Glutamatergic neuron (in vitro differentiated cells): ENCODE measurements at places on chromosomes 1 and 21. TPM values are rescaled to one million over a fixed set of nuclear protein-coding genes. Genes with fewer than 3 reads are reported as not detected.

GRCh38 chr1:178652506-178653490 lies 72.2 kb upstream of the RALGPS2 start:
- peaks cover 3% of the 10 kb centered on the region for H3K27me3 ChIP-seq
- no peak for DNase-seq
- peaks cover 27% of the 10 kb centered on the region for H3K4me1 ChIP-seq
- H3K36me3 ChIP-seq: no peaks in the 10 kb centered on the region
- H3K27ac ChIP-seq: peak overlapping the region; percentile 90
- H3K4me3 ChIP-seq: peak overlapping the region; percentile 60

GRCh38 chr1:153771841-153772593 lies 3.2 kb upstream of the SLC27A3 start:
- H3K27ac ChIP-seq: no peak overlapping the region
- H3K4me1 ChIP-seq: peaks cover 24% of the 10 kb centered on the region
- DNase-seq: peak; percentile 80
- H3K4me3 ChIP-seq: no peak overlapping the region
- H3K36me3 ChIP-seq: no peaks in the 10 kb centered on the region
- H3K27me3 ChIP-seq: peaks cover 4% of the 10 kb centered on the region

DNA sequence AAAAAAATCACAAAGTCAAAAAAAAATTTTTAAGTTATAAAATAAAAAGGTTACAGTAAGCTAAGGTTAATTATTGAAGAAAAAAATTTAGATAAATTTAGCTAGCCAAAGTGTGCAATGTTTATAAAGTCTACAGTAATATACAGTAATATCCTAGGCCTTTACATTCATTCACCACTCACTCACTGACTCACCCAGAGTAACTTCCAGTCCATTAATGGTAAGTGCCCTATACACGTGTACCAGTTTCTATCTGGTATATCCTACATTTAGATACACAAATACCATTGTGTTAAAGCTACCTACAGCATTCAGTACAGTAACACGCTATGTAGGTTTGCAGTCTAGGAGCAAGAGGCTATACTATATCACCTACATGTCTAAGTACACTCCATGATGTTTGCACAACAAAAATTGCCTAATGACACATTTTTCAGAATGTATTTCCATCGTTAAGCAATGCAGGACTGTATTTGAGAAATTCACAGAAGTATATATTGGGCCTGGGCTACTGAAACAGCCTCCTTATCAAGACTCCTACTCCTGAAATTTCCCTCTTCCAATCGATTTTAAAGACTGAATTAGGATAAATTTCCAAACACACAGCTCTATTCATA lies 155.1 kb downstream of the COP1 start:
- no peaks in the 10 kb centered on the region for H3K36me3 ChIP-seq
- no peak for DNase-seq
- no peak overlapping the region for H3K4me3 ChIP-seq
- H3K27me3 ChIP-seq: no peaks in the 10 kb centered on the region
- H3K27ac ChIP-seq: no peak overlapping the region

DNA sequence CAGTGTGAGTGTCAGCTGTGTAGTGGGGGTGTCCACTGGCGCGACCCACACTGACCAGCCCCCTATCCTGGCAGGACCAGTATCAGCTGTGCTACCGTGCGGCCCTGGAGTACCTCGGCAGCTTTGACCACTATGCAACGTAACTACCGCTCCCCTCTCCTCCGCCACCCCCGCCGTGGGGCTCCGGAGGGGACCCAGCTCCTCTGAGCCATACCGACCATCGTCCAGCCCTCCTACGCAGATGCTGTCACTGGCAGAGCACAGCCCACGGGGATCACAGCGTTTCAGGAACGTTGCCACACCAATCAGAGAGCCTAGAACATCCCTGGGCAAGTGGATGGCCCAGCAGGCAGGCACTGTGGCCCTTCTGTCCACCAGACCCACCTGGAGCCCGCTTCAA lies 28.1 kb upstream of the KDM4A start:
- H3K27ac ChIP-seq: no peak overlapping the region
- H3K27me3 ChIP-seq: peaks cover 4% of the 10 kb centered on the region
- H3K4me1 ChIP-seq: peaks cover 1% of the 10 kb centered on the region
- H3K4me3 ChIP-seq: no peak overlapping the region
- no peaks in the 10 kb centered on the region for H3K36me3 ChIP-seq

GRCh38 chr1:19668888-19669287 lies 4.2 kb downstream of the HTR6 start:
- peaks cover 7% of the 10 kb centered on the region for H3K36me3 ChIP-seq
- H3K27me3 ChIP-seq: peaks cover 29% of the 10 kb centered on the region
- DNase-seq: no peak

GRCh38 chr21:18138507-18138906 lies 106.1 kb upstream of the CHODL start:
- H3K27me3 ChIP-seq: no peaks in the 10 kb centered on the region
- H3K27ac ChIP-seq: no peak overlapping the region
- H3K4me1 ChIP-seq: no peaks in the 10 kb centered on the region
- H3K36me3 ChIP-seq: no peaks in the 10 kb centered on the region
- no peak overlapping the region for H3K4me3 ChIP-seq

DNA sequence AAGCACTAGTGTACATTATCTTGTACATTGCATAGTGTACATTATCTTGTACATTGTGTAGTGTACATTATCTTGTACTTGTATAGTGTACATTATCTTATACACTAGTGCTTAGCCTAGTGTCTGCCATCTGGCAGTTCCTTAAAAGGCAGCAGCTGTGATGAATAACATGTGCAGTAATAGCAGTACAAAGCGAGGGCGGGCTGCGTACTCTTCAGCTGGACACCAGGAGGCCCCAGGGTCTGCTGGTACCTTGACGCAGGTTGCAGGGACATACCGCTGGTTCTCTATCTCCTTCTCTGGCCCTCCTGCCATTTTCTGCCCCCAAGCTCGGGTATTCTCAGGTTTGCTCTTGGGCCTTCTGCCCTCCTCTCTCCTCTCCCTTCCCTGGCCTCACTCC lies 149.6 kb downstream of the SEC16B start:
- no peak overlapping the region for H3K4me3 ChIP-seq
- DNase-seq: no peak
- peaks cover 7% of the 10 kb centered on the region for H3K36me3 ChIP-seq
- H3K4me1 ChIP-seq: no peaks in the 10 kb centered on the region
- H3K27ac ChIP-seq: no peak overlapping the region
- peaks cover 9% of the 10 kb centered on the region for H3K27me3 ChIP-seq

GRCh38 chr1:208349694-208350330 lies 105.6 kb upstream of the PLXNA2 start:
- DNase-seq: peak; percentile 69
- peaks cover 38% of the 10 kb centered on the region for H3K4me1 ChIP-seq
- H3K27ac ChIP-seq: peak overlapping the region; percentile 91
- H3K27me3 ChIP-seq: peaks cover 20% of the 10 kb centered on the region

DNA sequence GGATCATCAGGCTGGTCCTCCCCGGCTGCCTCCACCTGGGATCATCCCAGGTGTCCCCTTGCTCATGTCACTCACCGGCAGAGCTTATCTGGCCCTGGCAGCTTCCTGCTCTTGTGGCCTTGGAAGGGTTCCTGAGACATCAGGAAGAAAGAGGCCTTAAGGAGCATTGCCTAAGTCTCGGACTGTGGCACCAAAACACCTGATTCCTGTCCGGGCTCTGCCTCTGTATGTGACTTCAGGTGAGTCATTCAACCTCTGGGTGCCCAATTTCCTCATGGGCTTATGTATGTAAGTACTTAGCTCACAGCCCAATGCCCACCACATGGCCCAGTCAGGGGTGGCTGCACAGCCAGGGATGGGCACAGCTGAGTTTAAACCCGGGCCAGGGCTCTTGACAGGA lies 255.9 kb upstream of the VAMP3 start:
- no peak overlapping the region for H3K4me3 ChIP-seq
- no peak for DNase-seq
- H3K27ac ChIP-seq: no peak overlapping the region
- no peaks in the 10 kb centered on the region for H3K36me3 ChIP-seq
- peaks cover 18% of the 10 kb centered on the region for H3K4me1 ChIP-seq

- no peaks in the 10 kb centered on the region for H3K27me3 ChIP-seq
- no peak for DNase-seq
- no peaks in the 10 kb centered on the region for H3K4me1 ChIP-seq
- H3K36me3 ChIP-seq: no peaks in the 10 kb centered on the region
- no peak overlapping the region for H3K4me3 ChIP-seq
Measured at GRCh38 chr1:91569411-91570119, 68.9 kb downstream of the CDC7 start.

DNA sequence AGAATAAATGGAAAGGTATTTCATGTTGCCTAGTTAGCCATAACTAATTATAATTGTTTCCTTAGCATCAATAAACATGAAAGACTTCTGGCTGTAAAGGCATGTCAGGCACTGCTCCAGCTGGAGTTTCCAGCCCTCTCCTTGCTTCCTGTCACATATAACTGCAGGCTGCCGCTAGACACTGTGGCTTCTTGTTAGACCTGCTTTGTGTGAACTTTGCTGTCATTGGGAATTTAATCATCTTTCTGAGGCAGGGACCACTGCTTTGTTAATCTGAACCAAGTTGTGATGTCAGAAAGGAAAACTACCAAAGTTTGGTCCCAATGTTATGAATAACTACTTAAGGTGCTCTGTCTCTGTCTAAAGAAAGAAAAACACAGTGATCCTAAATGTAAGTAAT lies 90.3 kb upstream of the DUSP10 start:
- no peak overlapping the region for H3K27ac ChIP-seq
- H3K27me3 ChIP-seq: peaks cover 2% of the 10 kb centered on the region
- no peaks in the 10 kb centered on the region for H3K36me3 ChIP-seq

DNA sequence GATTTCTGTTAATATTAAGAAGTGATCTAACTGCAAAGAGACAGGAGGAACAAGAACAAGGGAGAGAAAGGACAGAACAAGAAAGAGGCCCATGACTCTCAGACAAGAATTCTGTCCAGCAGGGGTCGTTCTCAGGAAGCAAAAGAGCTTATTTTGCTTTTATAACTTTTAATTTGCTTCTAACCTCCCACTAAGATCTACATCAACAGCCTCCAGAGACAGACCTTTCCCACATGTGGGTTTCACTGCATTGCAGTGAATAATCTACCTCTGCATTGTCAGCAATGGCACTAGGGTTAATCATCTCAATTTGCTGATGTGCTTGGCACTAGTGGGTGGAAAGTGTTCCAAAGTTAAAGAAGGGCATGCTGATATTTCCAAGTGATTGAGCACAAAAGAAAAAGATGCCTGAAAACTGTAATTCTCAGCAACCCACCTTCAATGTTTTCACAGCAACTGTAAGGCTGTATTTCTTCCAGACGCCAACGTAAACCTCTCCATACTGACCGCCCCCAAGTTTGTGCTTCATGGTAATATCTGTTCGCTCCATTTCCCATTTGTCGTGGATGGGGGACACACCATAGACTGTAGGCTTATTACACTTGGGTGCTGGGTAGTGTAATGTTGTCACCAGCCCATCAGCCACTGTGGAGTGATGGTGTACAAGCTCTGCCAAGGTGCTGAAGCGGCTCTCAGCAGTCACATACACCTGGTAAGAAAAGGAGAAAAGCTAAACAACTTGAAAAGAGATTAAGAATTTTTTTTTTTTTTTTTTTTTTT lies 39.5 kb downstream of the TOR3A start:
- peaks cover 4% of the 10 kb centered on the region for H3K36me3 ChIP-seq
- H3K4me1 ChIP-seq: no peaks in the 10 kb centered on the region
- no peak for DNase-seq
- no peaks in the 10 kb centered on the region for H3K27me3 ChIP-seq

GRCh38 chr21:41769111-41769510 lies 2.3 kb upstream of the RIPK4 start:
- no peak overlapping the region for H3K27ac ChIP-seq
- H3K4me3 ChIP-seq: peak overlapping the region; percentile 57
- peaks cover 20% of the 10 kb centered on the region for H3K4me1 ChIP-seq
- peaks cover 15% of the 10 kb centered on the region for H3K27me3 ChIP-seq

DNA sequence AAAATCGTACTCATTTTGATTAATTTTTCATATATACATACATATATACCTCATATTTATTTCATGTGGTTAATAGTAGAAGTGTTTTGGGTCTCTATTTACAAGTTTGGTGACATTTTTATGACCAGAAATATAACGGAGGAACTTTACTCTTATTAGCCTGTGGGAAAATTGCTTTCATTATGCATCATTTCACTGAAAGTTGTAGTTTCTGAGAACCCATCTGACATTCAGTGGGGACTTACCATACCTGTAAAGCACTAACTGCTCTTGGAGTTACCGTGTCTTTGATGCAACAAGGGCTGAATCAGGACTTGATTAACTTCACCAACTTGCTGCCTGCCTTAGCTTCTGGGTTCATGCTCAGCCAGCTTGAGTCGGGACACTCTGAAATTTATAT lies 49.9 kb upstream of the ITPKB start:
- no peak overlapping the region for H3K4me3 ChIP-seq
- H3K36me3 ChIP-seq: no peaks in the 10 kb centered on the region
- no peak overlapping the region for H3K27ac ChIP-seq

GRCh38 chr1:183569141-183569540 lies 21.1 kb downstream of the NCF2 start:
- H3K4me1 ChIP-seq: no peaks in the 10 kb centered on the region
- DNase-seq: no peak
- no peak overlapping the region for H3K27ac ChIP-seq
- no peaks in the 10 kb centered on the region for H3K36me3 ChIP-seq

DNA sequence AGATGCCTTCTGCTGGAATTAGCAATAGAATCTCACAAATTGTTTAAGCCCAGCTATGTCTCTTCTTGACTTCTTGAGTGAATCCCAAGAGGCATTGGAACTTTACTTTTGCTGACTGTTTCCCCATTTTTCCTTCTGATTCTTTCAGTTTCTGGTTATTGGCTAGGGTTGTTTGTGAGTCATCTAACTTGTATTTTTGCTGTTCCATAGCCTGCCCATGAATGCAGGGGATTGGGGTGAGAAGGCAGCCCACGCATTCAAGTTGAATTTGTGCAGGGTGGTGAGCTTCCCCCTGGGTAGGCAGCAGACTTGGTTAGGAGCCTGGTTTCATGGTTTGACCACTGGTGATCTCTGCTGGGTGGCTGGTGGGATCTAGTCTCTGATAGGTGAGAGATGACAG lies 10.4 kb upstream of the KLF17 start:
- no peak overlapping the region for H3K4me3 ChIP-seq
- H3K36me3 ChIP-seq: no peaks in the 10 kb centered on the region
- H3K27me3 ChIP-seq: peaks cover 5% of the 10 kb centered on the region
- H3K27ac ChIP-seq: no peak overlapping the region
- H3K4me1 ChIP-seq: no peaks in the 10 kb centered on the region

DNA sequence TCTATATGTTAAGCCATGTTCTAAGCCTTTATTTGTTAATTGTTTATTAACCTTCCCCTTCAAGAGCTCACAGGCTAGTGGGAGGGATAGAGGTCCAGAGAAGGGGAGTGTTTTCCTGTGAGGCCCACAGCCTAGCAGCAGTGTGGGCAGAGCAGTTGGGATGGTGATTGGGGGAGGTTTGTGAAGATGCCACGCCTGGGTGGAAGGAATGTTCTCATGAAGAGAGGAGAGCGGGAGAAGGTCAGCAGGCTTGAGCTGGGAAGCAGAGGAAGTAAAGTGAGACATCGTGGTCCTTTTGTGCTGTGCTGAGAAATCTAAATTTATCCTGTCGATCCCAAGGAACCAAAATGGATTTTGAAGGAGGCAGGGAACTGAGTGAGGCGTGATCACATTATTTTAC lies 42.6 kb downstream of the TRAPPC10 start:
- H3K27me3 ChIP-seq: peaks cover 4% of the 10 kb centered on the region
- no peaks in the 10 kb centered on the region for H3K36me3 ChIP-seq
- H3K4me3 ChIP-seq: no peak overlapping the region
- H3K27ac ChIP-seq: peak overlapping the region; percentile 46
- H3K4me1 ChIP-seq: peaks cover 61% of the 10 kb centered on the region

The USH2A gene
- not detected for total RNA-seq

The AADACL3 gene
- not detected for total RNA-seq

The F13B gene
- total RNA-seq: not detected

The CELA2B gene
- not detected for total RNA-seq
